ENCODE measurements at places on chromosomes 11 and 22.

GRCh38 chr11:11407763-11408084 lies 54.7 kb upstream of the CSNK2A3 start:
- no peak for DNase-seq

DNA sequence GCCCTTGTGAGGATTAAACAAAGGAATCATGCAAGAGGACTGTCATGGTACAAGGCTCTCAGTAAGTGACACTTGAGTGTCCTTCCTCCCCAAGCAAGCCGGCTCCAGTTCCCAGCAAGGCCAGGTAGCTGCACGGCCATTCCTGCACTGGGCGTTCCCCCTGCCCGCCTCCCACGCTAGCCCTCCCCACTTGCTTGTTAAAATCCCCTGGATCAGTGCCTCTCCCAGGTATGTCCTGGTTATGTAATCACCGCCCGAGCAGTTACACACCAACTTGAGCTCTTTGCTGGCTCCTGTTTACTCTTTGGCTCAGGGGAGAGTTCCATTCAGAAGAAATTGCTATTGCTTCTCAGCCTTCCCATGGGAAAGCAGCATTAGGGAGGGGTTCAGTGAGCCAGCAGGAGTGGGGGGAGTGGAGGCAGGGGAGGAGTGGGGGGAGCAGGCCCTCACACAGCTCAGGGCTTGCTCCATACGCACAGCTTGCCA lies 19.4 kb upstream of the MYEOV start:
- no peak for DNase-seq

DNA sequence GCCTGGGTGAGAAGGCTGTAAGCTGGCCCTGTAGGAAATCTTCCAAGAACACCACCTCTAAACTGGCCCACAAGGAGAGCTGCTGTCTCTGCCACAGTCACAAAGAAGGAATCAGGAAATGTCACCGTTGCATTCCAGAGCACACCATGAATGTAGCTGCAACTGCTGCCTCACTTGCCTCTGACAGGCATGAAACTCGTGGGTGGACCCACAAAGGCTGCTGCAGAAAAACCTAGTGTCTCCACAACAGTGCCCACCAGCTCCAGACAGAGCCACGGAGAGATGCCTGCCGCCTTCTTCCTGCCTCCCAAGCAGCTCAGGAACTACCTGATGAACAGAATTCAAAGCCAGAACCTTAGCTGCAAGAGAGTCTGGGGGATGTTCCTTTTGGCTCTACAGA lies 10.5 kb downstream of the DNAJB13 start:
- DNase-seq = peak; percentile 62

GRCh38 chr11:73156686-73157085 lies 14.6 kb upstream of the FCHSD2 start:
- DNase-seq = peak; percentile 44

DNA sequence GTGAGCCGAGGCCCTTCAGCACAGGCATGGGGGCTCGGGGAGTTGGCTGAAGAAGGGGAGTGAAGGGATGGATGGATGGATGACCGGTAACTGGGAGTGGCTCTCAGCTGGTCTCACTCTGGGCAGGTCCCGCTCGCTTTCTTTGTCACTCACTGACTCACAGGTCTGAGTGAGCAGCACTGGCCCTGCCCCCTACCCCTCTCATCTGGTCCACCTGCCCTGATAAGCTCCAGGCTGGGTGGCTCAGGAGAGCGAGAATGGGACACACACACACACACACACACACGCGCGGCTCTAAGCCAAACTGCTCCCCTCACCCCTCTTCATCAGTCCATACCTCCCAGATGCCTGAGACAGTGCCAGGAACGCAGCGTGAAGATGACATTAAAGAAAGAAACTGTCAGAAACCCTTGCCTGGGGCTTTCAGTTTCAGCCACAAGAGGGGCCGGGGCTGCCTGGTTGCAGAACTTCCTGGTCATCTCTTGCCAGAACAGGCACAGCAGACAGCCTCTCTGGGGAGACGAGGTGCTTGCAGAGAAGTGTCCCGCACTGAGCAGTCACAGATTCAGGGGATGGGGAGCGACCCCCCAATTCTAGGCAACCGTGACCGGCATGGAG lies 16.5 kb upstream of the SHISAL1 start:
- DNase-seq = peak; percentile 65
